Heart left ventricle (tissue), 16 donors: ENCODE measurements at places on chromosomes 12 and 14.
A peak's percentile ranks its signal among the peaks of the same experiment; 100 is the strongest.

- DNase-seq = no peak
- no peaks in the 10 kb centered on the region for H3K27me3 ChIP-seq
- H3K4me3 ChIP-seq = no peak overlapping the region
- no peak overlapping the region for H3K27ac ChIP-seq
- peaks cover 31% of the 10 kb centered on the region for H3K4me1 ChIP-seq
- no peaks in the 10 kb centered on the region for H3K36me3 ChIP-seq
Observed at GRCh38 chr14:70934502-70935134, 27.4 kb downstream of the PCNX1 start.

DNA sequence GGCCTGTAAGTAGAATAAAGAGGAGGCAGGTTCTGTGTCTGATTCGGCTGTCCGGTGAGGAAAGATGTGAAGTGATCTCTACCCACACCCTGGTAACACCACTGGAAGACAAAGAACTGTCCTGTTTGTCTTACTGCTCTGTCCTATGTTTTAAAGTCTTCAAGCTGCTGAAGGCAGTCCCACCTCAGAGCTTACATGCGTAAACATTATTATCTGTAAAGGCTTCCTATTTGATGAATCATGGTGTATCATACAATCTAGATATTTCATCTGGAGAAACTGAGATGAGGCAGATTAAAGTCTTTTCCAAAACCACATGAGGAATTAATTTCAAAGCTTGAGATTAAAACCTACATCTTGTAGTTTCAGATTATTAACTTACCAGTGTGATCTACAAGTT is 427.6 kb downstream of the ZFP36L1 start:
- peaks cover 6% of the 10 kb centered on the region for H3K4me1 ChIP-seq
- H3K27me3 ChIP-seq = no peaks in the 10 kb centered on the region
- no peak for DNase-seq
- H3K36me3 ChIP-seq = no peaks in the 10 kb centered on the region
- H3K27ac ChIP-seq = peak overlapping the region; percentile 70
- H3K4me3 ChIP-seq = no peak overlapping the region

GRCh38 chr14:50666772-50667683 is 1.1 kb downstream of the SAV1 start:
- DNase-seq = no peak
- H3K36me3 ChIP-seq = peaks cover 14% of the 10 kb centered on the region
- H3K27me3 ChIP-seq = no peaks in the 10 kb centered on the region
- H3K4me3 ChIP-seq = peak overlapping the region; percentile 98
- peak overlapping the region; percentile 98 for H3K27ac ChIP-seq

DNA sequence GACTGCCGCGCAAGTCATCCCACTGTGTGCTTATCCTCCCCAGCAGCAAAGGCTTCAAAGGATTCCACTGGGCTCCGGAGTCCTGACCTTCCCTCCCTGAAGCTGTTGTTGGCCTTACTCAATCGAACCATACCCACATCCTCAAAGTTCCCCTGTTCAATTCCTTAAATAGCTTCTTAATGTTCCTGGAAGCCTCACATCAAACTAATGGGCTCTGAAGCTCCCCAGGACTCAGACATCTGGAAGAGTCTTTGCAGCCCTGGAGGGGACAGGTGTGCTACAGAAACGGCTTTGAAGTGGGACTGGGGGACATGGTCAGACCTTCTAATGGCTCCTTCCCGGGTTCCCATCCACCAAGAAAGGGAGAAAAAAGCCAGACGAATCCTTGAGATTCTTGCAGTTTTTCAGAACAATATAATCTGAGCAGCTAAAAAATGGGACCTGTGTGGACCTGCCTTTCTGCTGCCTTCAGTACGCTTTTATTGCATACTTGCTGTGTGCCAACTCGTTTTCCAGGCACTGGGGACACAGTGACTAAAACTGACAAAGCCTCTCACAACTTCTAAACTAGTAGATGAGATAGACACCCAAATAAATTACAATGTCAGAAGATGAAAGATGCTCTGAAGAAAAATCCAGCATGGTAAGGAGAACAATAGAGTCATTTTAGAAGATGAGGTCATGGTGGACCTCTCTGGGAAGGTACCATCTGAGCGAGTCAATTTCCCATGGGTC is 204.5 kb downstream of the MON2 start:
- H3K4me1 ChIP-seq = no peaks in the 10 kb centered on the region
- H3K36me3 ChIP-seq = no peaks in the 10 kb centered on the region
- no peak overlapping the region for H3K4me3 ChIP-seq

GRCh38 chr14:74737753-74738325 is 24.9 kb downstream of the FCF1 start:
- H3K27ac ChIP-seq = no peak overlapping the region
- H3K4me1 ChIP-seq = no peaks in the 10 kb centered on the region
- no peaks in the 10 kb centered on the region for H3K27me3 ChIP-seq
- no peak overlapping the region for H3K4me3 ChIP-seq
- no peak for DNase-seq
- peaks cover 66% of the 10 kb centered on the region for H3K36me3 ChIP-seq

DNA sequence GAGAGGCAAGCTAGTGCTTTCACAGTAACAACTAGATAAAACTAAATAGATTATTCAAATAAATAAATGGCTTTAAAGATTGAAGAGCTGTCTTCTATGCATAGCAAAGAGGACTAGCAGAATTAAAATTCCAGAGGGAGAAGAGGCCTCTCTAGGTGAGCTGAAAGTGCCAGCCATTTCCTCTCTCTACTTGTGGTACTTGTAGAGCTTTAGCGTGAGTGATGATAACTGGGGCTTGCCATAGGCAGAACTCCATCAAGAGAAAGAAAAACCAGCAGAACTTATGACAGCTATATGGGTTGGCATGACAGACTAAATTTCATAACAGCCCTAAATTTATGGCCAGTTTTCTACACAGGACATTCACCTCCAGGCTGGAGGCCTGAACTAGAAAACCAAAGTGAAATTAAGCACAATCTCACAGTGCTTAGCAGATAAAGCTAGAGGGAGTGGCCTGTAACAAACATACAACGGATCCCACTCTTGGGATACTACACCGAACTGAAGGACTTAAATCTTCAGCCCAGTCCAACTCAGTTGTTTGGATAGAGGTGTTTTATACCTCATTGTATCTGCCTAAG is 11.0 kb downstream of the SPTLC2 start:
- H3K27me3 ChIP-seq = no peaks in the 10 kb centered on the region
- no peak overlapping the region for H3K27ac ChIP-seq
- no peak overlapping the region for H3K4me3 ChIP-seq
- no peaks in the 10 kb centered on the region for H3K36me3 ChIP-seq
